Right lobe of liver (tissue), 6 donors: ENCODE measurements at places on chromosomes 6 and 20. TPM values are rescaled to one million over a fixed set of nuclear protein-coding genes. Genes with fewer than 3 reads are reported as not detected.

GRCh38 chr6:91654357-91654756 lies 1067.5 kb upstream of the MAP3K7 start:
- no peak for DNase-seq

- DNase-seq, result no peak
These were observed 242.5 kb downstream of the ZFAND3 start for GRCh38 chr6:38062066-38062465.

DNA sequence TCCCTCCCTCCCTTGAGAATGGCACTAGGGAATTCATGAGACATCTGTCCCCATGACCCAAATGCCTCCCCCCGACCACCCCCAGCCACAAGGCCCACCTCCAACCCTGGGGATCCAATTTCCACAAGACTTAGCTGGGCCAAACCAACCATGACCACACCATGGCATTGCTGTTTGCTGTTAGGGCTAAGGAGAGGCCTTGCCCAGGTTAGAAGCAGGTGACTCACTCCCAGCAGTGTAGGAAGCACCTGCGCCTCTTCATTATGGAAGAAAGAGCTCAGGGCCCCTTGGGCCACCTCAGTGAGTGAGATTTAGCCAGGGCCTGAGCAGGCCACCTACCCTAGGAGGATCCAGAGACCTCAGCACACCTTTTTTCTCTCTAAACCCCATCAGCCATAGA lies 337.9 kb downstream of the TAF4 start:
- no peak for DNase-seq

DNA sequence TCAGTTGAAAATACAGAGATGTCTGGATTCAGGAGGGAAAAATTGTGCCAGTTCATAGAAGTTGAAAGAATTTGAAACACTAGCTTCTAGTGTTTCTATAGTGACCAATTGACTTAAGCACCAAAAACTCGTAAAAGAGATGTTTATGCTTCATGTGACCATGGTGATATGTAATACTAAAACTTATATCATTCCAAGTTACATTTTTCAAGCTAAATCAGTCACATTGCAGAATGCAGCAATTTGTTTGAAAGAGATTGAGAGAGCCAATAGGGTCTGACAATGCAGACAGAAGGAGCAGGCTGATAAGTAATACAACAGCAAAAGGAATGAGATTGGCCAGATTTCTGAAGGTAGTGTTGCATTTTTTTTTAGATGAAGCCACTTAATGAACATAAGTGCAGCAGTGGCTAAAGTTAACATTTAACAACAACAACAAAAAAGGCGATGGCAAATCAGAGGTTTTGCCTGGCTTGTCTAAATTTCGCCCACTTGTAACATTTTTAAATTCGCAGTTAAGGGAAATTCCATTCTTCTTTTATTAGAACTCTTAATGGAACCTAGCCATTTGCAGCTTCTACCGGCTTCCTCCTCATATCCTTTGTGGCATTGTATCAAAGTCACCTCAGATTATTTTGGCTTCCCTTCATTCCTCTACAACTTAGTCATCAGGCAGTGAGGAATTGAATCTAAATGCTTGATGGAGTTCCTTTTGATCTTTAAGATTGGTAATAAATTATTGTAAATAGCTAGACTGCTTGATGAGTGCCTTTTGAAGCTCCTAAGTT lies 484.0 kb upstream of the SOX4 start:
- DNase-seq, result no peak

- DNase-seq, result no peak
These were observed 252.5 kb upstream of the NOX3 start for GRCh38 chr6:155708100-155708499.

- DNase-seq, result peak; percentile 52
These were observed 11.6 kb upstream of the ASCC3 start for GRCh38 chr6:100892693-100893092.

TPBG gene
- total RNA-seq, result 1.4 TPM

DNA sequence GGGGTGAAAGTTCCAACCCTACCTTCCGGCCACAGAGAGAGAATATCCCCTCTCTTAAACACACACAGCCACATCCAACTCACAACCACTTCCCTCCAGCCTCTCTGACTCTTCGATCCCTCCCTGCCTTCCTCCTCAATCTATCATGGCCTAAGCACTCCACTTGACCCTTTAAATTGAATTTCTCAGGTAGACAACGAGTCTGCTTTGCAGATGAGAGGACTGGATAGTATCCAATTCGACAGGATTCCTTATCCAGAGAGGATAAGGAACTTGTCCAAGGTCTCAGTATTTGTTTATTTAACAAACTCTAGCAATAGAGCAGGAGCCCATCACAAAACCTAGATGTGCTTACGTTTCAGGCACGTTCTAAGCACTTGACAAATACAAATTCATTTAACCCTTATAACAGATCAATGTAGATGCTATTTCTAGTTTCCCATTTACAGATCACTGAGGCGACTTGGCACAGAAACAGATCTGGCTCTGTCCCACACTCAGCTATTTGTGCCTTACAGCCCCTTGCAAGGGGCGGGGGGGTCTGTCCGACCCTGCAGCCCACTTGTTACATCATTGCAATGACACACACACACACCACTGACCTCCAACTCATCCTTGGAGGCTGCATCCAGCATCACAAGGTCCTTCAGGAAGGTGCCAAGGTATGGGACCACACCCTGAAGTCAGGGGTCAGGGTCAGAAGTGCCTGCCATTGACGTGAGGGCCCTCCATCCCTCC lies 4.5 kb downstream of the RGL2 start:
- DNase-seq, result no peak

TSBP1 gene
- not detected for total RNA-seq

DNA sequence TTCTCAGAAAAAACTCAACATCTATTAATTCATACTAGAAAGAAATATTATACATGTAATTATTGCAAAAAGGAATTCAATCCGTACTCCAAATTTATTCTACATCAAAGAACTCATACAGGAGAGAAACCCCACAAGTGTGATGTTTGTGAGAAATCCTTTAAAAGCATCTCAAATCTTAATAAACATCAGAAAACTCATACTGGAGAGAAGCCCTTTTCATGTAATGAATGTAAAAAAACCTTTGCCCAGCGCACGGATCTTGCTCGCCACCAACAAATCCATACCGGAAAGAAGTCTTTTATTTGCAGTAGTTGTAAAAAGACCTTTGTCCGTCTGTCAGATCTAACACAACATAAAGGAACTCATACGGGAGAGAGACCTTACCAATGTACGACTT lies 22.0 kb downstream of the ZNF334 start:
- no peak for DNase-seq

- no peak for DNase-seq
These were observed 153.1 kb downstream of the TRIM27 start for GRCh38 chr6:28770732-28771131.

DNA sequence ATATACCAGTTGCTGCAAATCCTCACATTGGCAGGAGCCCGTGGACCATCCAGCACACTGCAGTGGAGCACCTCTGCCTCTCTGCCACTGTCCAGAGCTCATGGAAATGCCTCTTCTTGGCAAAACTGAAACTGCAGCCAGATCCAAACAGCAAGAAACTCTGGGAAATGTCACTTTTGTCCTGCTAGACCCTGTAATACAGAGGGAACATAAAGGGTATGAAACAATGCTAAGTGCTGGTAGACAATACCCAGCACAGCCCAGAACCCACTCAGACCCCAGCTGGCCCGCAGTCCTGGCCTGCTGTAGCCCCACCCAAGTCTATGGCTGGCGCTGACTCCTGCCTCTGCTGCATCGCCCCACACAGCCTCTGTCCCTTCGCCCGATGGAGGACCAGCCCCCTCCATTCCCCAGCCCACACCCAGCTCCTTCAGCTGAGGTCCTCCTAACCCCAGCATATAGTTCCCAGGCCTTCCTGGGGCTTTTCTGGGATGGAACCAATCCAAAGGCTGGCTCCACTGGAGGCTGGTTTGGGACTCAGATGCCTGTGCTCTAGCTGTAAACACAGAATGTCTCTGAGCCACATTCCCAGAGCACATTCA lies 242.5 kb downstream of the LRFN2 start:
- no peak for DNase-seq

- peak; percentile 66 for DNase-seq
These were observed 102.1 kb upstream of the MYL9 start for GRCh38 chr20:36439040-36439730.

DNA sequence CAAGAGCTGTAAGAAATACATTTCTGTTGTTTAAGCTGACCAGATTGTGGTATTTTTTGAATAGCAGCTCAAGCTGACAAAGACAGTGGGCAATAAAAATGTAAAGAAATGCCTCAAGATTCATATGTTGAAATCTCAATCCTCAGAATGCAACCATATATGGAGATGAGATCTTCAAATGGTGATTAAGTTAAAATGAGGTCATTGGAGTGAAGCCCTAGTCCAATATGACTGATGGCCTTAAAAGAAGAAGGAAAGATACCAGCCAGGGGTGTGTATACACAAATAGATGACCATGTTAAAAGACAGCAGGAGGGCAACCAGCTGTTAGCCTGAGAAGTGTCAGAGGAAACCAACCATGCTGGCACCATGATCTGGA lies 7.1 kb upstream of the DDO start:
- DNase-seq, result no peak

DNA sequence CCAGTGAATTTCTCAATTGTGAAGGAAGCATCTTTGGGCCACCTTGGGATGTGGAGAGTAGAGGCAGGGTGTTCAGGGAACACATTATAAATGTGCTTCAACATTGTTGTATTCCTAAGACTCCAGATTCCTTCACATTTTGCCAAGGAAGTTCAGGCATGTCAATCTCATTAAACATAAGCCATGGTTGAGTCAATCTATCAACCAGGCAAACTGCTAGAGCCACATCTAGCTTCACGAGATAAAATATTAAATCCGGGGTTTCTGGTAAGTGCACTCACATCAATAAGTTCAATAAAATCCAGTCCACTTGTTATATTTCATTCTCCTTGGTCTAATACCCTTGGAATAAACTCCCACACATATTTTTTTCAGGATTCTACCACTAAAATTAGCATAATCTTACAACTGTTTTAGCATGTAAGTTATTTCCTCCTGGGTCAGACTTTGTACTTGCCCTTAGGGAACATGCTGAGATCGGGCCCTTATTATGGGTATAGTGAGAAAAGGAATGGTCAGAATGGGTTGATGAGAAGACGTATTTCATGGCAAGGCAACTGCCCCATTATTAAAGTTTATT lies 93.6 kb downstream of the ADTRP start:
- DNase-seq, result no peak

GSTA1 gene
- 2,332 TPM for total RNA-seq

DNA sequence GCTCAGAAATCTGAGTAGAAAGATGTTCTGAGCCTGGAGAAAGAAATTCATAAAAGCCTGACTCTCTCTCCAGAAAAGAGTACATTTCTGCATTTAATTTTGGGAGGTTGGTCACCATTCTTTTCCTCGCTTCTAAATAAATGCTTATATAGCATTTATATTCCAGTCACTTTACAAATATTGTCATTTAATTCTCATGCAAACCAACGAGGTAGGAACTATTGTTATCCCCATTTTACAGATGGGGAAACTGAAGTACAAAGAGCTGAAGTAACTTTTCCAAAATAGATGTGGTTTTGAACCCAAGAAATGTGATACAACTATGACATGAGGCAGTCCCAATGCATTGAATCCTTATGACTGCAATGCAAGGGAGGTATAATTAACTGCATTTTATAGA lies 4.5 kb upstream of the TRIB3 start:
- no peak for DNase-seq

- no peak for DNase-seq
These were observed 9.9 kb downstream of the MOG start for GRCh38 chr6:29666826-29667130.
